ENCODE measurements at places on chromosomes 4 and X.
A peak's percentile ranks its signal among the peaks of the same experiment; 100 is the strongest.

GRCh38 chr4:173507471-173508385 lies 22.3 kb downstream of the HAND2 start:
- DNase-seq: no peak

- DNase-seq: no peak
Observed at GRCh38 chr4:5753766-5754528, 42.9 kb downstream of the EVC start.

DNA sequence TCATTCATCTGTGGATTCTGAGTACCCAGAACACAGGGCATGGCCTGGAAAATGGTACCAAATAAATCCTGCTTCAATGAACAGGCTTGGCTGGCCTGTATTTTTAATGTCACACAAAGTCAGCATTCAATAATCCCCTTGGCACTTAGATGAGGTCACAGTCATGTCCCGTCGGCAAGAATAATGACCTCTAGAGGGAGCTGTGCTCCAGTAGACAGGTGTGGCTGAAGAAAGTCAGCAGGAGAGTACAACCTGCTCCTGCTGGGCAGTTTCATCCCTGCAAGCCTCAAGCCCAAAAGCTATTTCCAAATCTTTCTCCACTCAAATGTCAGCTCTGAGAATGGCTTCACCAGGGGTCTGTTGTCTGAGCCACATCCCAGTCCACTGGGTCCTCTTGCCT lies 404.0 kb upstream of the F9 start:
- no peak for DNase-seq

- DNase-seq: no peak
Observed at GRCh38 chr4:69073375-69073774, 22.9 kb upstream of the UGT2B7 start.

DNA sequence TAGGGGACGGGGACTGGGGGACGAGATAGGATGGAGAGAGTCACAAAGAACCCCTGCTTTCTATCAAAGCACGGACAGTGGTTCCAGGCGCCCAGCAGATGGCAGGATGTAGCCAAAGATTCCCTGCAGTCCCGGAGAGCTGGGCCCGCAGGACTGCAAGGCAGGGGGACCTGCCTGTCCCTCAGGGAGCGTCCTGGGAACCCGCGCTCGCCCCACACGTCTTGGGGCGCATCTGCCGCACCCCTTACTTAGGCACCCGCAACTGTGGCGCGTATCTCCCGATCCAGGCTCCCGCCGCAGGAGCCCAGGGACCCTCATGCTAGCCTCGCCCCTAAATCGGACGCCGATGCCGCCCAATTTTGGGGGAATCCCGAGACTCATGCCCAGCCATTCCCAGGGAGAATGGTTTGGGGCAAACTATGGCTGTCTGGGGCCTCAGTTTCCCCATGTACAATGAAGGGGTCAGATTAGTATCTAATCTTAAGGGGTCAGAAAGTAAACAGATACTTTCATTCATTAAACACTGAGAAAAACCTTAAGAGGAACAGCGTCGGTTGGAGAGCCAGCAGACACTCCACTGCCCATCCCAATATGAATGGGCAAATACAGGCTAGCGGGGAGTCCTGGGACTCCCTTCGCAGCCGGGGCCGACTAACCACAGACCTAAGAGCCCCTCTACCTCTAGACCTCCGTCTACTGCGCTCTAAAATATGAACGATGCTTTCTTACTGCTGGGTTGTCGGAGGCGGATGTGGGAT lies 581 bp upstream of the STK32B start:
- peak; percentile 62 for DNase-seq

DNA sequence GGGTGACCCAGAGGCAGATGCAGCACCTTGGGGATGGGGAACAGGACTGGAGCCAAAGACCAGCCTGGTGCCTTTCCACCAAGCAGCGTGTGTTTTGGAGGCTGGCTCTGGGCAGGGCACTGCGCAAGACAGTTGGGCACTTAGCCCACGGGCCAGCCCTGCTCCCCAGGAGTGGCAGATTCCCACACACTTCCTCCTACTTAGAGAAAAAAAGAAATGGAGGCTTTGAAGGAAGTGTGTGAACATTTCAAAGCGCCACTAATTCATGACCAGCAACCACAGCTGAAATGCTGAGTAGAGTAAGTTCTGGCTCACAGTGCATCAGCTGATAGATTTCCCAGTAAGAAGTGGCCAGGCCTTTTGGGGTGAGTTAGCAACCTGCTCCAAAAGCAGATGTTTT lies 54.9 kb upstream of the LGI2 start:
- DNase-seq: peak; percentile 64
